NCI-H2171 treated with DMSO at 0.1 percent for 48 hours (cell line): ENCODE measurements at places on chromosomes 12 and 14.

DNA sequence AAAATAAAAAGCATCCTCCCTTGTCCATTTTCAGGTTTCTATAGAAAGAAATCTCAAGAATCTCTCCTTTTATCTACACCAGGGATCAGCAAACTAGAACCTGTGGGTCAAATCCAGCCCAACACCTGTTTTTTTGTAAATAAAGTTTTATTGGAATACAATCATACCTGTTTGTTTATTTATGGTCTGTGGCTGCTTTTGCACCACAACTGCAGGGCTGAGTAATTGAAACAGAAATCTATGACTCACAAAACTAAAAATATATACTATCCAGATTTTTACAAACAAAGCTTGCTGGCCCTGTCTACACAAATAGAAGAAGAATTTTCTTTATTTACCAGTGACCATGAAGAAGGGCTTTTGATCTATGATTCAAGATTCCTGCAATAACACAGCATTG is 95.1 kb upstream of the COCH start:
- DNase-seq: no peak

- DNase-seq: no peak
These were observed 697 bp downstream of the ATP6V0A2 start for GRCh38 chr12:123712780-123713319.

- no peak for DNase-seq
These were observed 14.3 kb upstream of the KRT5 start for GRCh38 chr12:52534482-52534881.

- DNase-seq: no peak
These were observed 67.6 kb upstream of the CCDC60 start for GRCh38 chr12:119266963-119267362.

GRCh38 chr14:95062220-95062619 is 95.1 kb downstream of the DICER1 start:
- DNase-seq: no peak

DNA sequence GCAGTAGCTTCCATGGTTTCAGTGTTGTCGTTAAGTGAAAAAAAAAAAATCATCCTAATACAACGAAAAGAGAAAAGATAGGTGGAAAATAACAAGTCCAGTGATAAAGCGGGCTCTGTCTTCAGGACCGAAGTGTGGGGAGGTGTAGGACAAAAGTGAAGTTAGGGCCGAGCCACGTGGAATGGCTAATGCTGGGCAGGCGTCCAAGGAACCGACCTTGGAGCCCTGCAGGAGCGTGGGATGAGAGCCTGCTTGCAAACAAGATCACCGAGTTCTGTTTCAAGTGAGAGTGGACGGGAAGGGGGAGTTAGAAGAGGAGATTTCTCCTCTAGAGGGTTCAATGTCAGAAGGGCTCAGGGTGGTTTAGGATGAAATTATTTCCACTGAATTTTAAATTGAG is 22.2 kb downstream of the A2ML1 start:
- no peak for DNase-seq

DNA sequence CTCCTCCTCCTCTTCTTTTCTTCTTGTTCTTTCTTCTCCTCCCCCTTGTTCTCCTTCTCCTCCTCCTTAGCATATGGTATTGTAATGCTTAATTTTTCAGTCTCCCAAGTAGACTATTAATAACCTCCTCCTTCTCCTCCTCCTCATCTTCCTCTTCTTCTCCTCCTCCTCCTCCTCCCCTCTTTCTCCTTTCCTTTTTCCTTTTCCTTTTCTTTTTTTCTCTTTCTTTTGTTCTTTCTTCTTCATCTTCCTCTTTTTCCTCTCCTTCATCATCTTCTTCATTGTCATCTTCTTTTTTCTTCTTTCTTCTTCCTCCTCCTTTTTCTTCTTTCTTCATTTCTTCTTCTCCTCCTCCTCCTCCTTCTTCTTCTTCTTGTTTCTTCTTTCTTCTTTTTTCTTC is 251.6 kb upstream of the ARHGAP5 start:
- no peak for DNase-seq

GRCh38 chr12:50081096-50081808 is 3.9 kb upstream of the SMARCD1 start:
- no peak for DNase-seq

GRCh38 chr12:84276215-84276614 is 636.4 kb downstream of the SLC6A15 start:
- peak; percentile 62 for DNase-seq

DNA sequence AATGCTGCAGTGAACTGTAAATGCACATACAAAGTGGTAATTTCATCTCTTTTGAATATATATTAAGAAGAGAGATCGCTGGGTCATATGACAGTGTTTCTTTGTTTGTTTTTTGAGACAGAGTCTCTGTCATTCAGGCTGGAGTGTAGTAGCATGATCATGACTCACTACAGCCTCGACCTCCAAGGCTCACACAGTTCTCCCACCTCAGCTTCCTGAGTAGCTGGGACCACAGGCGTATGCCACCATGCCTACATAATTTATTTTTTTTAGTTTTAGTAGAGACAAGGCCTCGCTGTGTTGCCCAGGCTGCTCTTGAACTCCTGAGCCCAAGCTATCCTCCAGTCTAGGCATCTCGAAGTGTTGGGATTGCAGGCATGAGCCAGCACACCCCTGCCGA is 62.4 kb upstream of the ACSS3 start:
- no peak for DNase-seq

- no peak for DNase-seq
These were observed 20.0 kb downstream of the DICER1 start for GRCh38 chr14:95137164-95137803.

GRCh38 chr14:36901861-36902260 is 240.2 kb downstream of the PAX9 start:
- no peak for DNase-seq

DNA sequence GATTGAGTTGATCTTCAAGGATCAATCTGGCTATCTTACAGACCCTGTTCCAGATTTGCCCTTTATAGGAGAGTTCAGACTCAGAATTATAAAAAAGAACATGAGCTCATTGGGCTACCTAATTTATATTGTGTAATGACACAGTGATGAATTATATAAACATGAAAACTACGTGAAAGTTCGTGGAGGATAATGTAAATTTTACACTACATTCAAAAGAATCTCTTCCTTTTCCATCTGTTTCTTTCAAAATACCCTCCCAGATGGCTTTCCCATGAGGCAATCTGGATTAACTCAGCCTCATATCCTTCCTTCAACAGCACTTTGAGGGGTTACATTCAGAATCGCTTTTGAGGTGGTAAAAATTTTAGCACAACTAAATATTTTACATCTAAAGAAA is 129.3 kb downstream of the HMGA2 start:
- DNase-seq: no peak

DNA sequence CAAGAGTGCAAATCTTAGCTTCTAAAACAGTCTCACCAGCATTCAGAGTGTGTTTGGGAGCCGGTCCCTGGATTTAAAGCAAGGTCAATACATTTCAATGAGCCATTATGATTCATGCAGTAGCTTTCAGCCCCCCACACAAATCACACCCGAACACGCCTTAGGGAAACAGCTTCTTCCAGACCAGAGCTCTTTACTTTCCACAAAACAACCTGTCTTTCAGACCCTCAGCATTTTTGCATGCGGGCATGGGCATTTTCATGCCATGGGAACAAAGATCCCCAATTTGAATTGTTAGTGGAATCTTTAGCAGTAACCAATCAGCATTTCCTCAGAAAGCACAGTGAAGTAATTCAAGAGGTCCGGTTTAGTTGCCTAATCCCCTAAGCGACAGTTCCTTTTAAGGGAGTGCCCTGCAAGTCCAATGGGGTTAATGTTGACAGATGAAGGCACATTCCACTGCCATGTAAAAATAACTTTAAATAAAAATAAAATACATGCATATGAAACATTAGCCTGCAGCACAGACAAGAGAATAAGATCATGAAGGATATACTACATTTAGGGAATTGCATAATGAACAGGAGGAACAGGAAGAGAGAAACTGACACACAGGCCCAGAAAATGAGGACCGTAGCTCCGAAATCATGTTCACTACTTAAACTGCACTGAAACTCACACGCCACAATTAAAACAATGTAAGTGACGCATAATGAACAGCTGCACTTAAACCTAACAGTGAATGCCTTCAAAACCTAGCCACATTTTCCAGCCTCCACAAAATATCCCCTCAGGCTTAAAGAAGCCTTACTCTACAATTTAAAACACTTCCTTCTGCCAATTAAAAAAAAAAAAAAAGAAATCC is 4.0 kb downstream of the VPS37B start:
- no peak for DNase-seq

- no peak for DNase-seq
These were observed 94.5 kb downstream of the CALM1 start for GRCh38 chr14:90491221-90491885.

- DNase-seq: no peak
These were observed 49.2 kb downstream of the DAD1 start for GRCh38 chr14:22539831-22540230.

DNA sequence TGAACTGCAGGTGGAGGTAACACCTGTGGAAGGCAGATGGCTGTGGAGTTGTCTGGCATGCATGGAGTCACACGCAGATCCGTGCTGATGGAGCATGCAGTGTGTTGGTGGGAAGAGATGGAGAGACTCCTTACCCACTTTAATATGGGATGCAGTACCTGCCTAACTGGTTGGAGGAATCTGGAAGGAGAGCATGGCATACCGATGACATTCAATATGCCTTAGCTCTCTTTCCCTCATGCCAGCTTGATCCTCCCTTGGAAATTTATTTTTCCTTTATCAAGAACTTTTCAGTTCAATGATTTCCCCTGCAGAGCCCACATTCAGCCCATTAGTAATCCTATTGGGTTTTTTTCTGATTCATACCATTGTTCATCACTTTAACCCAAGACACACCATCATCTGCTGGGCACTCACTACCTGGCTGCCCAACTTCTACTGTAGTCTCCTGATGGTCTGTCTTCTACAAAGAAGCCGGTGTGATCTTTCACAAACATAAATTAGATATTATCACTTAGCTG is 25.9 kb upstream of the NR2C1 start:
- no peak for DNase-seq

DNA sequence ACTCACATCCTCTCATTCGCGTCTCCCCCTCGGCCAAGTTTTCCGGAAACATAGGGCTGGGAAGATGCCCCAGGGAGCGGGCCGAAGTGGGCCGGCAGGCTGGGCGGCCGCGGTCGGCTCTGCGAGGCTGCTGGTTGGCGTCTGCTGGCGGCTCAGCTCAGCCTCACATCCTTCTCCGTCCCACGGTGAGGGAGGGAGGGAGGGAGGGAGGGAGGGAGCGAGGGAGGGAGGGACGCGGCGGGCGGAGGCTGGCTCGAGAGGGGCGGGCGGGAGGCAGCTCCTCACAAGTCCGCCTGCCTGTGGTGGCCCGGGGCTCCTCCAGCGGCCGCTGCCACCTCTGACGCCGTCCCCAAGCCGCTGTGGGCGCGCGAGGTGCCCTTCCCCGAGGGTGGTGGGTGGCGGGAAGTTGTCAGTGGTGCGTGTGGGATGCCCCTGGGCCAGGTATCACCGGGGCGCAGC is 93.8 kb downstream of the RFLNA start:
- DNase-seq: peak; percentile 45

DNA sequence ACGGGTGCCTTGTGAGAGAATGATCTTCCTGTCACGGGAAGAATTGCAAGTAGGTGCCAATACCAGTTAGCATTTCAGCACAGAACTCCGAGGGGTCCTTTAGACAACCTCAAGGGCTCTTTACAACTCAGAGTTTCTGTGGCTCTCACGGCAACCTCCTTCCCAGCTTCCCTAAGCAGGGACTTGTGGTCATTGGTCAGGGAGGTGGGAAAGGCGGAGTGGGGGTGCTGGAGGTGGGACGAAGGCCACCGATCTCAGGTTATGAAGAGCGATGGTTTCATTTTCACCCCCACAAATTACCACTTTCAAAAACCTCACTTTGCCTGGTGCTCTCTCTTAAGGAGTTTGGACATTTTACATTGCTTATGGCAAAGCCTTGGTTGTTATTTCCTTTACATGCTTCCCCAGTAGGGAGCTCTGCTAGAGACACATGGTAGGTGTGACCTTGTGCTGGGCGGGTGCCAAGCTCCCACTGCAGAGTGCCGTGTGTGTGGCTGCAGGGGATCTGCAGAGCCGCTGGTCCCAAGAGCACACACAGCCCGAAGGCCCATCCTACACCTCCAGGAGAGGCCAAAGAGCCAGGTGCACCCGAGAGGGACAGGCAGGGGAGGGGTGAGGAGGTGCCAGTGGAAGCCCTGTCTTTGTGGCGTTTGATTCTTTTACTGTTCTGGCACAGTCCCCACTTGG is 21.4 kb downstream of the BCL2L14 start:
- DNase-seq: peak; percentile 2

- no peak for DNase-seq
These were observed 8.7 kb downstream of the A2ML1 start for GRCh38 chr12:8831116-8831515.

GRCh38 chr12:47574252-47575021 is 131.4 kb downstream of the RPAP3 start:
- DNase-seq: no peak

DNA sequence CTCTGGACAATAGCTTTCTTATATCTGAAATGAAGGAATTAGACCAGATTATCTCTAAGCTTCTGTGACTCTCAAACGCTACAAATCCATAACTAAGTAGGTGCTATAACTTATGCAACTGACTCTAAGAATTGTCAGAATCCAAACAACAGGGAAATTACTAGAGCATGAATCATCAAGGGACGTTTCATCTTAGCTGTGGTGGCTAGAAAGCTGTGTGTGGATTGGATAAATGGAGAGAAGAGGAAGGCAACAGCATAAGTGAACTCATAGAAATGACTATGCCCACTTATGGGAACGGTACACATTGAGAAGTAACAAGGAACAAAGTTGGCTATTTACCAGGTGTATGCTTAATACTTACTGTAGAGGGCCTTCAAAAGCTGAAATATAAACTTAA is 96.0 kb upstream of the NEDD1 start:
- DNase-seq: no peak

GRCh38 chr12:57087010-57087690 is 1.8 kb upstream of the NAB2 start:
- DNase-seq: peak; percentile 81

DNA sequence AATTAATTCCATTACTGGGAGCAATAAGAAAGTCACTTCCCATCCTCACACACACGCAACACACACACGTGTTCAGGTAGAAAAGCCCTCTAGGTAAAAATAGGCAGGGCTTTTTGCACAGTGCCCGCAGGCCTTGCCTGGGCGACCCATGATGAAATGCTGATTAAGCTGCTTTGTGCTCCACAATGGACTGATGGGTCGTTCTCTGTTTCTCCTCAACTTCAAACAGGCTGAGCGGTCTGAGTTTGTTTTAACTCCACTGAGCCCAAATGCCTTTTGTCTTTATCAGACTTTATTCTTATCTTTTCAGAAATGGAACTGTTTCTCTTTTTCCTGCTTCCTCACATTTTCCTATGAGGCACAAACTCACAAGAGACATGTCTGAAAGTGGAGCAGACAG is 9.4 kb upstream of the DACT1 start:
- no peak for DNase-seq

GRCh38 chr14:23483236-23483854 is 13.8 kb downstream of the NGDN start:
- DNase-seq: peak; percentile 80

DNA sequence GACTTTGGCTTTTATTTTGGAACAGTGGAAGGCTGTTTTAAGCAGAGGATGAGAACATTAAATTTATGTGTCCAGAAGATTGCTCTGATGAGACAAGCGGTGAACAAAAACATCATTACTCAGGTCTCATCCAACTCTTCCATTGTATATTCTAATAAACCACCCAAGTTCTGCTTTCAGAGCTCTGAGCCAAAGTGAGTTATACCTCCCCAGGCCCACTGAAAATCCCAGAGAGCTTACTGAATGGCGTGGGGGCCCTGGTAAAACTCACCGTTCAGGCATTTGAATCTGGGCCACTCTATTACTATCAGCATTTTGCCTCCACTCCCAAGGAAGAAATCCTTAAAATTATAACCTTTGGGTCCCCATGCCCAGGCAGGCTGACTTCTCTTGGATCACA is 122.0 kb upstream of the HIF1A start:
- no peak for DNase-seq
